AG09319 (cell line): ENCODE measurements at places on chromosomes 12 and 14.

DNA sequence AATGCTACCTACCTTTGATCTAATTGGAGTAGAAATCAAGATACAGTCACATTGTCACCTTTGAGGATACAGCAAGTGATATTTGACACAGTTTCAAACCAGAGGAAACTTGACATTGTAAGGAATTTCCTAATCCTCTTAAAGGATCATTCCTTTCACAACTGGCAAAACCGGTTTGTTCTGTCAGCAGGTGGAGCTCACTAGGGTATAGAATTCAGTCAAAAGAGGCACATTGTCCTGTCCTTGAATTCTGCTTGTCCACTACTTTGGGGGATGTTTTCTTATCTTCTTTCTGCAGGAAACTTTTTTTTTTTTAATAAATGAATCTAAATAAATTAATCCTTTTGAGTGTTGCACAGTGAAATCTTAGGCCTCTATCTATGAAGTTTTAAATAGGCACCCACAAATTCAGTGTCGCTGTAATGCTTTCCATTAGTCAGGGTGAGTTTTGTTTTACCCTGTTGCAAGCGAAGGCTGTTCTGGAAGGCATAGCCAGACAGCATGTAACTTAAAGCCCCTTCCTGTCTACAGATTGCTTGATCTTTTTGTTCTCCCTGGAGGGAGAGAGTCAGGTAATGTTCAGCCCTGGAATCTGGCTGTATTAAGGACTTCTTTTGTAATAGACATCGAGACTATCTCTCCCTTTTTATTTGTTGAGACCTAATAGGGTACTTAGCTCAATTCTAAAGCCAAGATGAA is 285.0 kb upstream of the RGS6 start:
- no peak for DNase-seq

- DNase-seq, result no peak
These were observed 456.6 kb downstream of the VRK1 start for GRCh38 chr14:97253756-97254155.

GRCh38 chr12:51217968-51218606 is at the start of gene POU6F1:
POU6F1 (minus strand) TSS chr12:51218062; CDS start chr12:51206836, 11,226 bp downstream.
- DNase-seq, result peak; percentile 56

- DNase-seq, result no peak
These were observed 275.9 kb downstream of the RPS29 start for GRCh38 chr14:49310298-49310697.

GRCh38 chr14:79660053-79660939 is 551.0 kb downstream of the DIO2 start:
- no peak for DNase-seq

DNA sequence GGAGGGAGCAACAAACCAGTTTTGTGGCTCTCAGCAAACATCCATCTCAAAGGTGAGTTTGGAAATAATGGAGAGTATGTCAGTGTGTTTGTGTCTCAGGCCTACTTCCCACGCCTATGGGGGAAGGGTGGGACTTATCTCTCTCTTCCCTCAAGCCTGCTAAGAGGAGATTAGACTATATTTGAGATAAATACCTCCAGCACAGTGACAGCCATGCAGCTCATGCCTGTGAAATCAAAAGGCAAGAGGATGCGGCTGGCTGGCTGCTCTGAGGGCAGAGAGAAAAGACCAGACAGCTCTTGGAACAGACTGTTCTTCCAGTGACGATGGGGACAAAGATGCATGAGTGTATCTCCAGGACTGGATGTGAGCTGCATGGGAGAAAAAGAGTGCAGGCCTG is 14.7 kb upstream of the POC1B start:
- DNase-seq, result no peak

- DNase-seq, result no peak
These were observed 17.6 kb upstream of the EID3 start for GRCh38 chr12:104285740-104286515.

- no peak for DNase-seq
These were observed 536.9 kb upstream of the LMO3 start for GRCh38 chr12:17142856-17143255.

GRCh38 chr12:52007982-52008510 is 1.3 kb downstream of the TAMALIN start:
- no peak for DNase-seq

DNA sequence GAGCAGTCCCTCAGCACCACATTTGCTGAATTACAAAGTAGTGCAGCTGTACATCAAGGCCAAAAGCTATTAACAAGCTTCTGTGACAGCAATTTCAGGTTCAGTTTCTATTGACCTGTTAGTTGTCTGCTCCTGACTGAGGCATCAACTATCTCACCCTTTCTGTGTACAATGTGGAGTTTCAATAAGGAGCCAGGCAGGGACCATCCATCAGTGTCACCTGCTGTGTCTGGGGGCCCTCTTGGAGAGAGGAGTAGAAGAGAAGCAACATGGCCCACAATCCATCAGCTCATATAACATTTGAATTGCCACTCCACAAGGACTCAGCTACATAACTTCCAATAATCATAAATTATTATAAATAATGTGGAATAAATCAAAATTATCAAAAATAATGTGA is 72.3 kb upstream of the CCDC196 start:
- no peak for DNase-seq

DNA sequence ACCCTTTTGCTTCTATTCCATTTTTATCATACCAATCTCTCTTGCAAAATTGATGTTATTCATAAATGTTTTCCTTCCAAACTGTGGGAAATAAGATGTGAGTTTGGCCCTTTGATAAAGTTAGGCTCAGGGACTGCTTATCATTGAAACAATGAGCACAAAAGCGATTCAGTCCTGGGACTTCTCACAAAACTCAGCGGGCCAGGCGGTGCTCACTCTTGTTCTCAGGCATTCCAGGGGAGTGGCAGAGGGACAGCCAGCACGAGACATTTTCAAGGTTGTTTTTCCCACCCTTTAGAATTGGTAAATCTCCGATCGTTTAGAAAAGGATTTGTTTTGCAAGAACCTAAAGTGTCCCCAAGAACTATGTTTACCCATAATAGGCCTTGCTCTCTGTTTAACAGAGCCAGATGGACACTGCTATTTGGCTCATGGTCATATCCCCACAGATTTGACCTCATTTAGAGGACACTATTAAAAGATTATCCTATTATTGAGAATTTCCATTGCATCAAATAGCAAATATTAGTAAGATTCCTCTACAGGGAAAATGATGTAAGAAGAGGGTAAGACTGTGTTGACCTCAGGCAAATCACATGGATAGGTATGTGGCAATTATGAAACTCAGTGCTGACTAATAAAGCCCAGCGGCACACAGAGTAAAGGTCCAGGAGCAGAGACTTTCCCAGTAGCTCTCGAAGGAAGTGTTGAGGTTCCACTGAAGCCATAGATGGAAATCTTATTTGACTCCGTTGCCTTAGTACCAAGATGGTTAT is 102.7 kb upstream of the USP44 start:
- DNase-seq, result peak; percentile 64

DNA sequence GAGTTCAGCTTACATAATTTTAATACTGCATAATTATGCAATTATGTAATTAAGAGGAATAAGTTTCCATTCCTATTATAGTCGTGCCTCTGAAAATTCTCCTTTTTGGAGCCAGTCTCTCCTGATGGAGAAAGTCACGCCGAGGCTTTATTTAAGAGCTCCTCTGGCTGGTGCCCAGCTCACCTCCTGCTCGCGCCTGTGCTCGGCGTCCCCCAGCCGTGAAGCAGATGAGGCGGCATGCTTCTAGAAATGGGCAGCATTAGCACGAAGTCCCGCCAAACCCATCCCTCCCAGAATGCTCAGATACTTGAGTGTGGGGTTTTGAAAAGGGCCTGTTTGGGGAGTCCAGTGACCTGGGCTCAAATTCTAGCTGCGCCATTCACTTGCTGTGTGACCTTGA is 153.0 kb downstream of the PHETA1 start:
- no peak for DNase-seq

DNA sequence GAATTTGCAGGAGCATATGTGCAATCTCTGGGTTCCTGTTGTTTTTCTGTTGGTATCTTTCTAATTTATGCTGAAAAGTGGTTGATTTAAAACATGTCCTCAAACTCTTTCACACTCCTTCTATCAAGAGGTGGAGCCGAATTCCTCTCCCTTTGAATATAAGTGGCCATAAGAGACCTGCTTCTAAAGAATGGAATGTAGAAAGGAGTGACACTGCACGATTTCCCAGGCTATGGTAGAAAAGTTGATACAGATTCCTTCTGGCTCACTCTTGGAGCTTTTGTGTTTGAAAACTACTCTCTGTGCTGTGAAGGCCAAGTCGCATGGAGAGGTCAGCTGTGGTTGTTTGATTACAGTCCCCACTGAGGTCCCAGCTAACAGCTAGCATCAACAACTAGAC is 613.2 kb downstream of the ETNK1 start:
- DNase-seq, result no peak

GRCh38 chr12:99054601-99055128 is 409.6 kb downstream of the APAF1 start:
- DNase-seq, result no peak

DNA sequence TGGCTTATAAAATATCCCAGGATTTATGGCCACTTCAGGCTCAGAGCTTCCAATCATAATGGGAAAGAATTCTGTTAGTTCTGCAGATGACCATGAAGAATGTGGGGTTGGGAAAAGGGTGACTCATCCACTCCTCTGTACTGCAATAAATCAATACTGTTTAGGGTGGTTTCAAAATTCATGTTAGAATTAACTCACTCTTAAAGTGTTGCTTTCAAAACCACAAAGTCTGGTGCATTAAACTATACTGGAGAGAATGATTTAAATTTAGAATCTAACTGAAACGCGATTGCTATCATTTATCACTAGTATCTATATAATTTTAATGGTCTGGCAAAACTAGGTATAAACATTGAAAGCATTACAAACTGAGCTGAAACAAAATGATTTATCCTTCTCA is 798 bp downstream of the CCDC198 start:
- peak; percentile 5 for DNase-seq

DNA sequence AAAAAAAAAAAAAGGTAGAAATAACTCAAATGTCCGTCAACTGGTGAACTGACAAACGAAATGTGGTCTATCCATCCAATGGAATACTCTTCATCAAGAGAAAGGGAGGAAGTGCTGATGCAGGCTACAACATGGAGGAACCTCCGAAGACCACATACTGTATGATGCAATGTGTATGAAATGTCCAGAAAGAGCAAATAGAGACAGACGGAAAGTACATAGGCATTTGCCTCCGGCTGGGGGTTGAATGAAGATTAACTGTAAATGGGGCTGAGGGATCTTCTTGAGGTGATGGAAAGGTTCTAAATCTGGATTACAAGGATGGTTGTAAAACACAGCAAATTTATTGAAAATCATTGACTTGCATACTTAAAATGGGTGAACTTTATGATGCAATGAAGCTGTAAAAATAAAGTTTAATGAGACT is 35.4 kb downstream of the DLK1 start:
- DNase-seq, result no peak

DNA sequence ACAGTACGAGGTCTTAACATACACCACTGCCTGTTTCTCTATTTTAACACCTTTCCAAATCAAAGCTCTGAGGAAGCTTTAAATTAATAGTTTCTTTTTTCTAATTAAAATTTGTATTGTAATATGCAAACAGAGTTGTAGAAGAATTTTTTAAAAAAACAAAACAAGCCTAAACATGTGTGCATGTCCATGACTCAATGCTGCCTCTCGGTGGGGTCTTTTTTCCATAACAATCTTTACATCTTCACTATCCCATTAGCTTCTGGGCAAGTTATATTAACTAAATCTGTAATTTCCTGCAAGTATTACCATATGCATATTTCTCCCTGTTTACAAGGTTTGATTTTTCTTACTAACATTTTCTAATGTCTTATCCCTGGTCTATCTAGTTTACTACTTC is 143.9 kb upstream of the NAV3 start:
- no peak for DNase-seq

GRCh38 chr14:98200601-98201000 is 1071.4 kb downstream of the BCL11B start:
- no peak for DNase-seq

- DNase-seq, result no peak
These were observed at the start of gene CD163L1 for GRCh38 chr12:7444076-7444475. CD163L1 (minus strand) TSS chr12:7444153; CDS start chr12:7444127, 26 bp downstream.

- no peak for DNase-seq
These were observed 14.9 kb downstream of the TXNRD1 start for GRCh38 chr12:104230304-104231095.

DNA sequence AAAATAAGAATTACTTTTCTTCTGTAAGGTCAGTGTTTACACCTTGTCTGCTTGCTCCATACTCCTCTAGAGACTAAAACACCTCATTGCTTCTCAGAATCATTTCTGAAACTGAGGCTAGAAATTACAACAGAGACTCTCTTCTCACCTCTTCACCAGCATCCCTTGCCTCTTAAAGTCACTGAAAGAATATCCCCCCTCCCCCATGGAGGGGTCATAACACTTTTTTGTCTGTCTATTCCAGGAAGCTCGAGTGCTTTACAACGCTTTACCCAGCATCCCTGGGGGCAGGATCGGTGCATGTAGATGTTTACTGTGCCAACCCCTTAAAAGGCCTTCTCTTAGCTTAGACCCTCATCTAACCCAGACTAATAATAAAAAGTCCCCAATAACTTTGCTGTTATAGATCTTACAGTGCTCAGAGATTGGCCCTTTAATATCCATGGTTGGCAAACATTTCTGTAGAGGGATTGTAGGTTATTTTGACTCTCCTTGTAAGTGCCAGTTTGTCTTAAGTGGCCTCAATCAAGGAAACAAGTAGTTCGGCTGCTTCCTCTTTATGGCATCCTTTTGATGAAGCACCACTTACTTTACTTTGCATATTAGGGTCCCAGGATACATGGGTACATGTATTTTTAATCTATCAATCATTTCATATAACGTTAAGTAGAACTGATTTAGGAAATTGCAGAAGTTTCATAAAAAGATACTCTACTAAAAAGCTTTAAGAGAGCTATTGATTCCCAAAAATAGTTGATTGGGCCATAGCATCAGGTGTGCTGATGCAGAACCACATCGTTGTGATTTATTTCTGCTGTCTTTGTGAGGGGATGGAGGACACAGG is 29.3 kb downstream of the PRKCH start:
- no peak for DNase-seq

GRCh38 chr12:28711421-28711820 is 437.7 kb upstream of the FAR2 start:
- DNase-seq, result no peak

- DNase-seq, result no peak
These were observed 167.9 kb downstream of the DICER1 start for GRCh38 chr14:94989417-94989816.

- DNase-seq, result no peak
These were observed 43.1 kb downstream of the LTBP2 start for GRCh38 chr14:74568911-74569310.

- DNase-seq, result no peak
These were observed 188.8 kb downstream of the TTC7B start for GRCh38 chr14:90627478-90627877.

- no peak for DNase-seq
These were observed 9.9 kb upstream of the ACVR1B start for GRCh38 chr12:51941604-51942003.

- DNase-seq, result no peak
These were observed 7.9 kb upstream of the PAPOLA start for GRCh38 chr14:96494331-96494730.

DNA sequence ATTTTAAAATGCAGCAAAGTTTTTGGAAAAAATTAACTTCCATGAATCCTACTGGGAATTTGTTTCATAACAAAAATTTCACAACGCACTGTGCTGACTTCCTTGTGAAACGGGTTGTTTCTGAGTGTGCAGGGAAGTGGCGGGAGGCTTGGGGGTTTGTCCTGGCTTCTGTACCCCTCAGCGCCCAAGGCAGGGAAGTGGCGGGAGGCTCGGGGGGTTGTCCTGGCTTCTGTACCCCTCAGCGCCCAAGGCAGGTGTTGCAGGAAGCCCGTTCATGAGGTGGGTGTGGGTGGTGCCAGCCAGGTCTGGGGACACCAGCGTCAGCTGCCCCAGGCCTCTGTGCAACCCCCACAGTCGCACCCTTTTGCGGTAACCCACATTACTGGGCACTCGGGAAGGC is 25.1 kb downstream of the ADGRD1 start:
- no peak for DNase-seq

- DNase-seq, result no peak
These were observed 63.9 kb upstream of the KCNA5 start for GRCh38 chr12:4979737-4980136.
